ENCODE measurements at places on chromosomes 13 and 19.
A peak's percentile ranks its signal among the peaks of the same experiment; 100 is the strongest.

- no peak for DNase-seq
These were observed 260.4 kb downstream of the MAB21L1 start for GRCh38 chr13:35216131-35216530.

GRCh38 chr13:97727991-97728390 lies 225.5 kb upstream of the IPO5 start:
- DNase-seq, result no peak

DNA sequence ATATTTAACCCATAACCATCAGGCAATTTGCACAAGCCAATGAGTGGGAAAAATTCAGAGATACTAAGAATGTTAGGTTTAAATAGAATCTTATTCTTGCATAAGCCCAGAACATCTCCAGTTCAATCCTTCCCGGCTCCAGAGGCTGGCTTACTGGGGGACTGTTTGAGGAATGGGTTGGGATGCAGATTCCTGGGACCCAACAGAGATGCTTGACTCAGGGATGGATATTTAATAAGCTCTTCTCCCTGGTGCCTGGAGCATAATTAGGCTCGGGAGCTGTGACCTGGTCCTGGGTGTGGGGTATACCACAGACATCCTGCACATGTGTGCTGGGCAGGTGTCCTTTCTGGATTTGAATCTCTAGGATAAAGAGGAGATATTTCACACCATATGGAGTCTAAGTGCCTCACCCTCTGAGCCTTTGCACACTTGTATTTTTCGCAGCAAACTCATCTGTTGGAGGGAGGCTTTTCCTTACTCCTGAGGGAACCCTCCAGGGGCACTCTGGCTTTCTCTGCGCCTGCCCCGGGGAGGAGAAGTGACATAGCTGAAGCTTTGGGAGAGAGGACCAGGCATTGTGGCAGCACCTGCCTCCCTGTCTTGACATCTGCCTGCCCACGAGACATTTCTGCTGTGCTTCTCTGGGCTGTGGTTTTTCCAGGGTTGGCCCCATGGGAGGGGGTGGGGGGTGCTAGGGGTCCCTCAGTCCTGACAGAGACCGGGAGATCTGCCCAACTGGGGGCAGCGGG lies 36.1 kb upstream of the ANKRD10 start:
- DNase-seq, result no peak

DNA sequence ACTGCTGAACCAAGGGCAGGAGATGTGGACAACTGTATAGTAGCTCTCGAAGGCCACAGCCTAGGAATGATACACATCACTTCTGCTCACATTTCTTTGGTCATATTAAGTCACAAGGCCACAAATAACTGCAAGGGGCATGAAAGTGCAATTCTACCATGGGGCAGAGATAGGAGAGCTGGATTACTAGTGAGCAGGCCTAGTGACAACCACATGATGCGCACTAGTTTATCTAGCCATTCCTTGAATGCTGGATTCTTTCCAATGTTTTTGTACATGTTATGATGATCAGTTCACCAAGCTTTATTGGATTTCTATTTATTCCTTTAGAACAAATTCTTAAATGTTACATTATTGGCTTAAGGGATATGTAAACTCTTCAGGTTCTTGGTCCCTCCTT lies 100.7 kb downstream of the MIPEP start:
- no peak for DNase-seq

DNA sequence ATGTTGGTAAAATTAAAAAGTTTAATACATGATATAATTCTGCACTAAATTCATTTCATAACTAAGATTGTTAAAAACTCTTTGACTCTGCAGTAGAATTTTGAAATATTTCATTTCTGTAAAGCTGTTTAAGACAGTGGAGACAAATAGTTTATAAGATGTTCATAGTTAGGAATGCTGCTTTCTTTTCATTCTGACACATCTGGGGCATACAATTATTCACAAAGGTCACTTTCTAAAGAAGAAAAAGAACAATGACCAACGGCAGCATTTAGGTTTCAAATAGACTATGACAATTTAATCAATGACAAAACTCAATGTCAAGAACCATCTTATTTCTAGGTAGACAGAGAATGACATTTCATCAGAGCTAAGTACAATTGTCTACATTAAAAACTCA lies 1422.1 kb downstream of the PCDH9 start:
- no peak for DNase-seq

- peak; percentile 82 for DNase-seq
These were observed 41.6 kb upstream of the ZNF730 start for GRCh38 chr19:23075031-23075733.

- no peak for DNase-seq
These were observed 81.3 kb upstream of the TMTC4 start for GRCh38 chr13:100755891-100756290.

DNA sequence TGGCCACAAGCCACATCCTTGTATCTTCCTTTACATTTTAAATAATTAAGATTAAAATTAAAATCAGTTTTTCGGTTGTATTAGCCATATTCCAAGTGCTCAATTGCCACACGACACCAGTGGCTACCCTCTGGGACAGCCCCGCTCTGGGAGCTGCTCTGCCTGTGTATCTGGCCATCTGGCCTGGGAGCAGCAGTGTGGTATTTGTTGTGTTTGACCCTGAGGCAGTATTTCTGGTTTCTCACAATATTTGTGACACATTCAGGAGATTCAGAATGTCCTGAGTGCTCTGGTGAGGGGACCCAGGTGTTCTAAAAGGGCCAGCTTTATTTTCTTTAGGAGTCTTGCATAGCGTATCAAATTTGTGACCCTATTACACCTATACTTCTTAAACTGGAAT lies 179.0 kb downstream of the SUCLA2 start:
- DNase-seq, result no peak

- no peak for DNase-seq
These were observed 413.3 kb downstream of the KCTD12 start for GRCh38 chr13:76472916-76473315.

DNA sequence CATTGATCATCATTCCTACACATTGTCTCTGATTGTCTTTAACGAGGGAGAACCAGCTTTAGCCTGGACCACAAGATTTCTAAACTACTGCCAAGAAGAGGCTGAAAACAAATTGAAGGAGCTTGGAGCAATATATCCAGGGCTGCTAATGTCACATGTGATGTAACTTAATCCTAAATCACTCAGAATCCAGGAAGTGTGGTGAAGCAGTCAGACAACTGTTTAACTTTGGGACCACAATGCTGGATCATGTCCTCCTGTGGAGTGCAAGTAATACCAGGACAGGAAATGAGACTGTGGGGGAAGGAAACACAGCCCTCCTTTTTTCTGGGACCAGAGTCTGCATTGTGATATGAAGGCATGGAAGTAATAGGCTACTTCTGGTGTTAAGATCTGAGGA lies 430.2 kb downstream of the KCTD12 start:
- DNase-seq, result peak; percentile 87
